Parietal lobe (tissue), 2 donors: ENCODE measurements at places on chromosomes 1 and 21. TPM values are rescaled to one million over a fixed set of nuclear protein-coding genes. Genes with fewer than 3 reads are reported as not detected.

Gene NFYC
- total RNA-seq = 41.3 TPM

Gene CD53
- total RNA-seq = 7.2 TPM

Gene MCL1
- 113 TPM for total RNA-seq

Gene GOLT1A
- not detected for total RNA-seq

Gene TPTE
- not detected for total RNA-seq

Gene MPL
- not detected for total RNA-seq

Gene ADGRL2
- 188 TPM for total RNA-seq

Gene TMEM52
- 1.3 TPM for total RNA-seq

Gene PRR9
- not detected for total RNA-seq

Gene LRRC39
- 8.8 TPM for total RNA-seq

Gene SH2D1B
- total RNA-seq = not detected

Gene CDC20
- 6.9 TPM for total RNA-seq

Gene CPTP
- 16.3 TPM for total RNA-seq

Gene FCRL4
- total RNA-seq = not detected

Gene PKP1
- total RNA-seq = not detected

Gene ARHGAP30
- total RNA-seq = 0.31 TPM

Gene HSF2BP
- 4.1 TPM for total RNA-seq

Gene THEM4
- 7.2 TPM for total RNA-seq

Gene VAMP3
- 22.2 TPM for total RNA-seq

Gene ERICH3
- 36.9 TPM for total RNA-seq

Gene SELL
- total RNA-seq = 0.31 TPM

Gene MIS18A
- total RNA-seq = 5.6 TPM

Gene PPT1
- 48.5 TPM for total RNA-seq

Gene OR2G6
- total RNA-seq = not detected

Gene ZNF697
- 34.7 TPM for total RNA-seq

Gene LSM10
- 5.3 TPM for total RNA-seq

Gene LIPI
- total RNA-seq = not detected

Gene PEAR1
- total RNA-seq = 0.94 TPM

Gene RHD
- total RNA-seq = not detected

Gene SYTL1
- not detected for total RNA-seq

Gene MSH4
- total RNA-seq = 1.9 TPM

Gene AKR7A2
- total RNA-seq = 29.4 TPM

Gene GCLM
- 6.6 TPM for total RNA-seq

Gene SNAP47
- 77.3 TPM for total RNA-seq

Gene KLHDC9
- total RNA-seq = 1.6 TPM

Gene GPR25
- total RNA-seq = not detected

Gene MRPL24
- total RNA-seq = 9.7 TPM

Gene UBE2U
- total RNA-seq = not detected

Gene FAM177B
- not detected for total RNA-seq

Gene ACTA1
- 1.6 TPM for total RNA-seq

Gene TNFRSF25
- total RNA-seq = 34.1 TPM

Gene LCE1B
- not detected for total RNA-seq

Gene KCNQ4
- total RNA-seq = 1.9 TPM

Gene UQCRHL
- 1.9 TPM for total RNA-seq
